ENCODE measurements at places on chromosomes 1 and 21.

- peak; percentile 29 for DNase-seq
These were observed 55.6 kb upstream of the ADAR start for GRCh38 chr1:154663471-154664060.

GRCh38 chr1:214022229-214022791 lies 34.5 kb downstream of the PROX1 start:
- peak; percentile 61 for DNase-seq

DNA sequence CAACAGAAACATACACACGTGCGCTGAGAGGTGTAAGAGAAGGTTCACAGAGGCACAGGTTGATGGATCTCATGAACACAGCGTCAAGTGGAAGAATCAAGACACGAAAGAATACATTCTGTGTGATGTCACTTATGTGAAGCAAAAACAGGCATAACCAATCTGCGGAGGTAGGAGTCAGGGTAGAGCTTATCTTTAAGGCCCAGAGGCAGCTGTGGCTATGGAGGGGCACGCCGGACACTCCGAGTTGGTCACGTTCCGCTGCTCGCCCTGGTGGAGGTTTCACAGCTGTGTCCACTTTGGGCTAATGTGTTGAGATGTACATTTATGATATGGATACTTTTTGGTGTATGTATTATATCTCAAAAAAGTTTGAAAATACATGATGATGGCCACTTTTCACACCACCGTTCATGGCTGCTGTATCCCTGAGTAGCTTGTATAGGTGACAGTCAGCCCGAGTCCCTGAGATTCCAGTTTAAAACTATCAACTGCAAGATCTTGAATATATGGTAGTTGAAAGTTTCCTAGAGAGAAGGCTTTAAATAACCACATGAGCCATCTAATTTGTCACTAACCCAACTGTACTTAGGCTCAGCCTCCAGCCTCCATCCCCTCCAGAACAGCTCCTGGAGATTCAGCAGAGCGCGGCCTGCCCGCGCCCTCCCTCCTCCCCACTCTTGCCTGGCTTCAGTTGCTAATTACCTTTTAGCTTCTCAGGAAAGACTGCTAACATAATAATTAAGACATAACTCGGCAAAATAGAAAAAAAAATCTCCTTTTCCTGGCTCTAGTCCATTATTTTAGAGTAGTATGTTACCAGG lies 6.7 kb upstream of the ADARB1 start:
- no peak for DNase-seq

- DNase-seq, result no peak
These were observed 37.6 kb downstream of the PARP1 start for GRCh38 chr1:226370144-226370923.
